ENCODE measurements at places on chromosomes 1 and 21. TPM values are rescaled to one million over a fixed set of nuclear protein-coding genes. Genes with fewer than 3 reads are reported as not detected.

- DNase-seq, result no peak
Observed at GRCh38 chr1:219092206-219092605, 81.5 kb upstream of the LYPLAL1 start.

- DNase-seq, result no peak
Observed at GRCh38 chr1:56345831-56346230, 233.5 kb downstream of the PLPP3 start.

The CLDN14 gene
- total RNA-seq, result 0.29 TPM

The RUSC1 gene
- total RNA-seq, result 15.6 TPM

All from osteoblast (primary cell).